Stimulated activated CD8-positive, alpha-beta memory T cell treated with anti-CD3 and anti-CD28 coated beads, Interleukin-4, amount 100 ng/mL, for 1 hour (primary cell): ENCODE measurements at places on chromosomes 7 and 10.

- no peak for DNase-seq
Measured at GRCh38 chr7:31302356-31302755, 38.2 kb downstream of the NEUROD6 start.

- DNase-seq, result no peak
Measured at GRCh38 chr10:104052431-104052830, 33.2 kb downstream of the COL17A1 start.

DNA sequence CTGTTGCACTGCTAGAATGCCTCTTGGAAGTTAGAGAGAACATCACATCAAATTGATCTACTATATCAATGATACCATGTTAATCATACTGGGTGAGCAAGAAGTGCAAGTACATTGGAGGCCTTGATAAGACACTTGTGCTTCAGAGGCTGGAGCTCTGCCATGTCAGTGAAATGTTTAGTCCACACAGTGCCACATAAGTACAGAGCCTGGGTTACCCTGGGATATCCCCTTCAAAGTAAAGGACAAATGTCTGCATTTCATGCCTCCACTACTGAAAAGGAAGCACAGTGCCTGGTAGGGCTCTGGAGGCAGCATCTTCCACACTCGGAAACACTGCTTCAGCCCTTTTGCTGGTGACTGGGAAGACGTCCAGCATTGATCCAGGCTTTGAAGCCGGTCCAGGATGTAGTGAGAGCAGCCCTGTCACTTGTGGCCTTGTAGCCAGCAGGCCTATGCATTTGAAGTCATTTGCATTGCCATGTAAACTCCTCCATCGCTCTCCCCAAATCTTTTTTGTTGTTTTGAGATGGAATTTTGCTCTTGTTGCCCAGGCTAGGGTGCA is 15.7 kb upstream of the STN1 start:
- DNase-seq, result no peak

GRCh38 chr7:127258111-127258510 is 5.4 kb upstream of the GRM8 start:
- DNase-seq, result no peak

DNA sequence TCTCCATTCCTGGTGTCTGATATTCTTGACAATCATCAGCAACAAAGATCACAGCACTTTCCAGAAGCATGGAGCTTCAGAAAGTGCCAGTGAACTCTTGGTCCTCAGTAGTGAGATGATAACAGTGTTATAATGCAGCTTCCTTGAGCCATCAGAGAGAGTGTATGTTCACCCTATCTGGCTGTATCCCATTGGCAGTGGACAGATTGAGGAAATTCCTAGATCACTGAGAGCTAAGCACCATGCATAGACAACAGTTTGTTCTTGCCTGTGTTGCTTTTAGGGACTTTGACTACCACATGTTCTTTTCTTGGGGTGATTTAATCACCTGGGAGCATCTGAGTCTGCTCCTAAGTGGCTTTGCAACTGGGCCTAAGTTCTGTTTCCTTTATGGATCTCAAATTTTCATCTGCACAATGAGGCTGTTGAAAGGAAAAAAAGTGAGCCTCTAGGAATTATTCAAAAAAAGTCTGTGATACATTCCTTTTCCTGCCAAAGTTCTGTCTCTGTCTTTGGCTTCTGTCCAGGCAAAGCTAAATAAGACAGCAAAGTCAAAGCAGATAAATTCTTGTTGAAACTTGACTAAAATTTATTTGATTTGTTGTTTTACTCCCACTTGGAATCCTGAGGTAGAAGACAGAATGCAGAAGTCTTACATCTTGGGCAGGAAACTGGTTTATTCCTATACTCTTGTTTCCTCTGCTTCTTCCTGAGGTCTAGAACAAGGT is 14.5 kb upstream of the ZNF282 start:
- DNase-seq, result no peak

- DNase-seq, result no peak
Measured at GRCh38 chr10:44921061-44921460, 9.9 kb downstream of the TMEM72 start.

DNA sequence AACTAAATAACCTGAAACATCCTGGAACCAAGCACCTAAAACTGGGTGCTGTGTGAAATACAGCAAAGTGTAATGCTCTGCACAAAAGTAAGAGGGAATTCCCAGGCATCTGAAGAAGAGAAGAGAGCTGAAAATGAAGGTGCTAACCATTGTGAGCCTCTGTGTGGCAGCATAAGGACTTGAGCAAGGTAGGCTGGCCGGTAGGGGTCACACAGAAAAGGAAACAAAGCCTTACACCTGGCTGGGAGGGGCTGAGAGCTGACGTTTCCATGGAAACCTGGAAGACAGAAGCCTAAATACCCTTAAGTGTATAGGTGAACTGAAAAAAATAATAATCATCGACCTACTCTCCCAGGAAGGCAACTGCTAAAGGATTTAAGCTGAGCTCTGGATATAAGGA is 48.6 kb downstream of the CUL1 start:
- DNase-seq, result no peak

GRCh38 chr10:52539463-52539862 is 225.4 kb downstream of the DKK1 start:
- no peak for DNase-seq

DNA sequence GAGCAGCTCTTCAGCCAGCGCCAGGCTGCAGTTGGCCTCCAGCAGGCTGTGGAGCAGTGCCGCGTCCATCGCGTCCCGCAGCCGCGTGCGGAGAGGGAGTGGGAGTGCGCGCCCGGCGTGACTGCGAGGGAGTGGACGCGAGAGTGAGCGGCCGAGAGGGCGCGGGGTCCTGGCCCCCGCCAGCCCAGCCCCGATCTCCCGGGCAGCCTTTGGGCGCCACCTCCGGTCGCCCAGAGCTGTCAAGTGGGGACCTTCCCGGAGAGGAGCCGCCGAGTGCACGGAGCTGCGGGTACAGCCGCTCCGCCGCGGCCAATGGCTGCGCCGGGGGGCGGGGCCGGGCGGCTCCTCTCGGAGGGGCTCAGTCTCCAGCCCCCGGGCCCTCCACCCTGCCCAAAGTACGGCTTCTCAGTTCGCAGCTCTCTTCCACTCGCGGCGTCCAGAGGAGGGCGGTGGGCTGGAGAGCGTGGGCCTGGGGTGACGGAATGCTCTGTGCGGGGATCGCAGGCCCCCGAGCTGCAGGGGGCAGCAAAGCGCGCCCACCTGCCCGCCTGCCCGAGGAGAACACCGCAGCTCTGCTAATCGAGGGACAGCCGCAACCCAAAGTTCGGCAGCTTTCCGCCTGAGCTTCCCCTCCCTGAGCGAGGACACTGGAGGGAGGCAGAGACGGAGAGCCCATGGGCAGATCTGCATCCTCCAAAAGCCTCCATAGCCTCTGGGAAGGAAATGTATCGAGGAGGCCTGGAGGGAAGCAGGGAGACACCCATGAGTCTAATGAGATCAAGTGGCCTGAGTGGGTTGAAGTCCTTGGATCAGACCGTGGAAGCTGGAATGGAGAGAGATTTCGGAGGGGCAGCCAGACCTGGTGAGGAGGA is at the start of gene CRHR2:
TSS of gene CRHR2 (minus strand) at position 245 of the 872 bp plus-strand sequence. CDS start at position 69, 176 bp downstream.
- no peak for DNase-seq

DNA sequence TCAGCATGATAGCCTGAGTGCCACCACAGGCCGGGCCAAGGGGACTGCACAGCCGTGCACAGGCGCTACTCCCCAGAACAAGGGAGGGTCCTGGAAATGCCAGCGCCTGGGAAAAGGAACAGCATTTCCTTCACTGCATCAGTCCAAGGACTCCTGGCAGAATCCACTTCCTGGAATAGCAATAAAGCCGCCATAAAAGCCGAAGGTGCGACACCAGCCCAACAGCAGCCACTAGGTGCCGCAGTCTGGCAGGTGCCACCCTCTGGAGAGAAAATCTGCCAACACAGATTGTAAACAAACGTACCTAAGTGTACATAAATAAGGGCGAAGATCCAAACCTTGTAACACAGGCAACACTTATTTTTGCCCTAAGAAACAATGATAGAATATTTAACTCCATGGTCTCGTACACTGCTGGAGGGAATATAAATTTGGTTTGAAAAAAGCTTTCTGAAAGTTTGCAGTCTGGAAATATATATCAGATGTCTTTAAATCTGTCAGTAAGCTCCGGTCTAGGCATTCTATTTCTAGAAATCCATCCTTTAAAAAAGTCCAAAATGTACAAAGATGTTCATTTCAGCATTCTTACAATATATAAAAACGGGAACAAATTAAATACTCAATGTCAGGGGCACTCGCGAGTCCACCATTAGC is 22.2 kb downstream of the VOPP1 start:
- no peak for DNase-seq

DNA sequence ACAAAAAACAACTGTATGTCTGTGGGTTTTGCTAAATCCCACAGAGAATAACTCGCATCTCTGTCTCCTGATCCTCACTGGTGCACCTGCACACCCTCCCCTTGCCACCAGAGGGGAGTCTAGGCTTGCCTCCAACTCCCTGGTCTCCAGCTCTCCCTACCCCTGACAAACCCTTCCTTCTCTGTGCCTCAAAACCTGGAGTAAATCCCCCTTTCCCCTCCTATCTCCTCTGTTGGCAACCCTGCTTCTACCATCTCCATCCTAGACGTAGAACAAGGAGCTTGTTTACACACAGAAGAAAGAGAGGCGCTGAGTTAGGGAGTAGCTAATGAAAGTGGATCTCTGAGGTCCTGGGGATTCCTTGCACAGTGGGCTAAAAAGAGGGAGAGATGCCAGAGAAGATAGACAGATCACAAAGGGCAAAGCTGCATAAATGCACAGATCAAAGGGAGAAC is 6.0 kb downstream of the MBLAC1 start:
- DNase-seq, result no peak
